ENCODE measurements at places on chromosomes 4 and X. TPM values are rescaled to one million over a fixed set of nuclear protein-coding genes. Genes with fewer than 3 reads are reported as not detected.

The SH3D19 gene
- 295 TPM for total RNA-seq

The UVSSA gene
- 73.7 TPM for total RNA-seq

The WDR13 gene
- 99.9 TPM for total RNA-seq

The SLC25A31 gene
- not detected for total RNA-seq

The RAB33B gene
- total RNA-seq, result 8.3 TPM

The HTN3 gene
- total RNA-seq, result not detected

The CCDC158 gene
- total RNA-seq, result not detected

The TEX13A gene
- total RNA-seq, result not detected

The ZDHHC9 gene
- total RNA-seq, result 16.5 TPM

The SUPT20HL1 gene
- total RNA-seq, result not detected

The RAB40AL gene
- not detected for total RNA-seq

The JAKMIP1 gene
- not detected for total RNA-seq

The RTL9 gene
- total RNA-seq, result not detected

The CPZ gene
- total RNA-seq, result 2.0 TPM

The ZC4H2 gene
- total RNA-seq, result 24.8 TPM

The PAGE2B gene
- total RNA-seq, result not detected

The LIAS gene
- total RNA-seq, result 27.2 TPM

The TRPC3 gene
- not detected for total RNA-seq

The EFNB1 gene
- 77.6 TPM for total RNA-seq

The TRIM61 gene
- total RNA-seq, result 1.7 TPM

The SFRP2 gene
- total RNA-seq, result 7.2 TPM

The BMX gene
- 5.8 TPM for total RNA-seq

The ENOX2 gene
- total RNA-seq, result 12.4 TPM

The KLKB1 gene
- total RNA-seq, result 4.5 TPM

The PPP4R3C gene
- total RNA-seq, result not detected

The USP9X gene
- total RNA-seq, result 114 TPM

The TENM3 gene
- total RNA-seq, result 1.4 TPM

The TNMD gene
- total RNA-seq, result not detected

The PTPN13 gene
- total RNA-seq, result 14.9 TPM

The SGMS2 gene
- 350 TPM for total RNA-seq

The ZNF711 gene
- 3.2 TPM for total RNA-seq

The TCP11X2 gene
- not detected for total RNA-seq

The PASD1 gene
- total RNA-seq, result not detected

The DDX53 gene
- total RNA-seq, result not detected

The XAGE2 gene
- total RNA-seq, result not detected

The RIBC1 gene
- total RNA-seq, result 1.0 TPM

The PORCN gene
- total RNA-seq, result 5.4 TPM

The GAGE2A gene
- total RNA-seq, result not detected

The MCF2 gene
- total RNA-seq, result 2.5 TPM

The XPNPEP2 gene
- 773 TPM for total RNA-seq

The TRIM60 gene
- total RNA-seq, result not detected

The GAB1 gene
- total RNA-seq, result 32.7 TPM

The USP17L21 gene
- total RNA-seq, result not detected

The AKAP14 gene
- not detected for total RNA-seq

The ITGB1BP2 gene
- total RNA-seq, result 3.4 TPM

The SERTM2 gene
- total RNA-seq, result 0.13 TPM

The IL1RAPL1 gene
- not detected for total RNA-seq

The MAGEE2 gene
- not detected for total RNA-seq

The RTL3 gene
- total RNA-seq, result not detected

The NKX3-2 gene
- 0.54 TPM for total RNA-seq

The RAB28 gene
- total RNA-seq, result 24.8 TPM
